ENCODE measurements at places on chromosomes 4 and X.

GRCh38 chr4:5433196-5433595 is 275.2 kb downstream of the EVC2 start:
- no peak for DNase-seq

DNA sequence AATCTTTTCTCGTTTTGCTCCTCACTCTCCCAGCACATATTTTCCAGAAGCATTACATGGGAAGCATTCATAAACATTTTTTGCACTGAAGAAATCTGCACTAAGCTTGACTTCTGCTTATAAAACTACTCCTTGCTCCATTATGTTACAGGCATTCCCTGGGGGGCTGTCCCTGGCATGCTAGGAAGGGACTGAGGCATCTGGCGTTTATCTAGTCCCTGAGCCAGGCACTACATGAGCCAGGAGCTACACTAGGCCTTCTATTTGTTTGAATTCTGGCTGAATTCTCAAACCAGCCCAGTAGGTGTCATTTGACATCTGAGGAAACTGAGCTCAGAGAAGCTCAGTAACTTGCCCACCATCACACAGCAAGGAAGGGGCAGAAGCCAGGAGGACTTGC is 43.3 kb downstream of the NHSL2 start:
- DNase-seq, result no peak

DNA sequence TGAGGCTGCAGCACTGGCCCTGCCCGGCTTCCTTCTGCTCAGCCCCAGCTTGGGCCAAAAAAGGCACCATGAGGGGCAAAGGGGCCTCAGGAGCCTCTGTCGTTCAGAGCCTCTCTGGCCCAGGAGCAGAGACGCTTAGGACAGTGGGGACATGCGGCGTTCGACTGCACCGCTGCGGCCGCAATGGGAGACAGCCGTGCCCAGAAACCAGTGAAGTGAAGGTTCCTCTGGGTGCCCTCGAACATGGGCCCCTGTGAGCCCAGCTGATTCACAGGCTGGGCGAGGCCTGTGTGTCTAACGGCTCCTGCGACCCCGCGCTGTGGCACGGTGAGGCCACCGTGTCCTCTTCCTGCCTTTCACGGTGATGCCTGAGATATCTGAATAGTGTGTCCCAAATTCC is 235.0 kb downstream of the AFAP1 start:
- no peak for DNase-seq

DNA sequence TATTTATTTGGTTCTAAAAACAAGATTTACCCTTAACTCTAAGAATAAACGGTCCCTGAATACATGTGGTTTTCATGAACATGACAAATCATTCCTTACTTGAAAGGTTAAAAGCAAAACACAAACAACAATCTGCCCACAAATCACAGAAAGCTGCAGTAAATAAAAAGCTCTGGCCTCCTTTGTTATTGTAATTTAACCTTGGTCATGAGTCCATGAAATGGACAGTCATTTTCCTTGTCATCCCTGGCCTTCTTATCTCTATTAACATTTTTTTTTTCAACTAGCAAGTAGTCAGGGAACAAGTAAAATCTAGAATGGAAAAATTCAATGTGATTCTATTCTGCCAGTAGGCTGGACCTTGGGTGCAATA is 92.7 kb downstream of the SCD5 start:
- no peak for DNase-seq

DNA sequence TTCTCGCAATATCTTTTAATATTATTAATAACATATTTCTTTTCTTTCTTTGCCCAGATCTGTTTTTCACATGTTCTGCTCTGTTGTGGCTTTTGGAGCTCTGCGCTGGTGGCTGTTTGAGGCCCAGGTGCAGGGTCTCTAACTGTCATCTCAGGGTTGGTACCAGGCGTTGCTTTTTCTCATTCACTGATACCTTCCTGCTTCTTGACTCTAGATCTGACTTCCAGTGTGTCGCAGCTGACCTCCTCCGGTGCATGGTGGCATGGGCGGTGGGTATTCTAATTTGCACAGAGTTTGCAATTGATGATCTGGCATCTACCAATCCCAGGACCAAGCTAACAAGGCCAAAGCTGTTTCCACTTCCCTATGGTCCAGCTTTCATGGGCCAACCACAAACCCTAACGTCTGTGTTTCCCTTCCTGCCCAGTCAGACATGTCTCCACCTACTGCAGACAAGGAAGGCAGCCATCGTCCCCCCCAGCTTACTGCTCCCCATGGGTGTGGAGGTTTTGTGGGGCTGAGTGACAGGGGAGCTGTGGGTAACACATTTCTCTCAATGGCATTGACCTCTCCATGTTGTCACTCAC is 25.2 kb downstream of the LETM1 start:
- DNase-seq, result no peak

DNA sequence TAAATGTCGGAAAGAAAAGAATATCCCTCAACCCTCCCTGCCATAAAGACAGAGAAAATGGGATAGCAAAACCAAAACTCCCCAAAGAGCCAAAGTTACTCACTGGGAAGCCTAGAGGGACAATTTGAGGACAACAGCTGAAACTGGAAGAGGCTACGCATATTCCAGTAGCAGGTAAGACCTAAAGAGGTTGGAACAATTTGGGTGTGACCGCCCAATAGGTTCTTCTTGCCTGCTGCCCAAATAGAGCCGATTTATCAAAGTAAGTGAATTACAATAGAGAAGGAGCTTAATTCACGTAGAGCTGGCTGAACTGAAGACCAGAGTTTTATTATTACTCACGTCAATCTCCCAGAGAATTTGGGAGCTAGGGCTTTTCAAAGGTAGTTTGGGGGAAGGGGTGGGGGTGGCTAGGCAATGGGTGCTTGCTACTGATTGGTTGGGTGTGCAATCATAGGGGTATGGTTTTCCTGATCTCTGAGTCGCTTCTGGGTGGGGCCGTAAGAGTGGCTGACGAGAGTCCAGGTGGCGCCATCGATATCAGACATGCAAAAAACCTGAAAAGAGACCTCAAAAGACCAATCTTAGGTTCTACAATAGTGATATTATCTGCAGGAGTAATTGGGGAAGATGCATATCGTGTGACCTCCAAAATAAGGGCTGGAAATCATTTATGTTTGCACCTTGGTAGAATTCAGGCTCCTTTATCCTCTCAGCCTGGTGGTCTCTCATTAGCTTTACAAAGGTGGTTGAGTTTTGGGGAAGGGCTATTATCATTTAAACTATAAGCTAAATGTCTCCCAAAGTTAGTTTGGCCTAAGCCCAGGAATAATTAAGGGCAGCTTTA is 39.0 kb upstream of the SLC7A3 start:
- DNase-seq, result no peak

DNA sequence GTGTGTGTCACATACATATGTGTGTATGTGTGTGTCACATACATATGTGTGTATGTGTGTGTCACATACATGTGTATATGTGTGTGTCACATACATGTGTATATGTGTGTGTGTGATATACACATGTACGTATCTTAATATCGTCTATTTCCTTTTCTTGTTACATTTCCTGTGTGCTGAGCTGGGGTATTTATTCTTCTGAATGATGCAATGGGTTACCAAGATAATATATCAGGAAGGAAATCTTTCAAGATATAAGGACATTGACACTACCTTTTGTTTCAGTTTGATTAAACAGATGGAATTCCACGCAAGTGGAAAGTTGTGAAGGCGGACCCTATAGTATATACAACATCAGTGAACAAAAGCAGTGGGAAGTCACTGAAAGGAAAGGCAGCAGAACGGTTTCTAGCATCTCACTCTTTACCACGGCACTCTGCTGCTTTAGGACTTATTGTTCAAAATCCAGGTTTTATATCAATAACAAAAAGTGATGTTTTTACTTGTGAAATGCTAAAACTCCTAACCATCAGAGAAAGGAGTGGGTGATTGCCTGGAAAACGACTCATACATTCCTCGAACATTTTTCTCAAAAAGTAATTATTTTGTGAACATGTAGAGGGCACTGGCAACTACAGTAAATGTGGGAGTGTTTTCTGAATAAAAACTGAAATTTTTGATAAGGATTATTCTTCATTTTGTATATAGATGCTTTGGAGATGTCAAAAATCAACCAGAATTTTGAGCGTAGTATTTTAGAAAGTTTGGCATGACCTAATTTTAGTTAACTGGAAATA is 43.1 kb upstream of the IL21 start:
- DNase-seq, result no peak

DNA sequence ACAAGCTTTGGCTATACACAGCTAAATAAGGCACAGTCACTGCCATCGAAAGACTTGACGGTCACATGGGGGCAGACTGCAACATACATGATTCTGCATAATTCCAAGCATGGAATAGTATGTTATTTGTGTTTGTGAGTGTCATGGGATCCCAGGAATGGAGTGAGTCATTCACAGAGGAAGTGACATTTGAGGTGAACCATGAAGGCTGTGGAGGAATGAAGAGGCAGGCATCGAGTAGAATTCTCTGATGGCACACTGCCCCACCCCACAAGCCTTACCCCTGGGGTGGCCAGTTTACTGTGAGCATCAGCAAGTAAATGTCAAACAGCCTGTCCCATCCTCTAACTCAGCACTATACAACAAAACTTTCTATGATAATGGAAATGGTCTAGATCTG is 619.7 kb downstream of the MID1IP1 start:
- no peak for DNase-seq

DNA sequence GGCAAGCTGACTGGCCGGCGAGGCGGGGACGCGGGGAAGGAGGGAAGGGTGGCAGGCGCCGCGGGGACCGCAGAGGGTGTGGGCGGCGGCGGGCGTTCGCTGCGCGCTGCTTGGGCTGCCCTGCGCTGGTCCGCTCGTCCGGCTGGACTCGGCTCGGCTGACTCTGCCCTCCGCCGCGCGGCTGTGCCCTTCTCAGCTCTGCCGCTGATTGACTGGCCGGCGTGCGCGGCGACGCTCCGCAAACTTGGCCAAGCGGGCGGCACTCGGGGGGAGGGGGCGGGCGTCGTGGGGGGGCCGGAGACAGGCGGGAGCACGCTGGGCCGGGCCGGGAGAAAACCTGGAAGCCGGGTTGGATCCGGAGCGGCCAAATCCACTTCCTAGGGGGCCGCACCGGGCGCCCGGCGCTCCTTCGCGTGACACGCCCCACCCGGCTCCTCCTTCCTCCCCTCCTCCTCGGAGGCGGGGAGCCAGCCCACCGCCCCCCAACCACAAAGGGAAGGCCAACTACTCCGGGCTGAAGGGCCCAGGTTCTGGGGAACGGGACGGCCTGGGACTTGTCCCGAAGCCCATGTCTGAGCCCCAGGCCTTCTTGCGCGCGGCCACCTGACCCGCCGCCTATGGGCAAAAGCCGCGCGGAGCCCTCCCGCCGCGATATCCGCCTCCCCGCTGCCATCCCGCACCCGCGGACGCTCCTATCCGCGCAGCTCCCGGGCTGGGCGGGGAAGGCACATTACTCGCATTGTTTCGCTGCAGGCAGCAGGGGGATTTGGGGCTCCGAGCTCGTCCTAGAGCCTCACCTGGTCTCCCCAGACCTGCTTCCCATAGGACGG is at the start of gene GPC4:
GPC4 (minus strand) TSS at position 214 of the 830 bp plus-strand sequence. CDS start 524 bp downstream, outside the sequence.
- no peak for DNase-seq

DNA sequence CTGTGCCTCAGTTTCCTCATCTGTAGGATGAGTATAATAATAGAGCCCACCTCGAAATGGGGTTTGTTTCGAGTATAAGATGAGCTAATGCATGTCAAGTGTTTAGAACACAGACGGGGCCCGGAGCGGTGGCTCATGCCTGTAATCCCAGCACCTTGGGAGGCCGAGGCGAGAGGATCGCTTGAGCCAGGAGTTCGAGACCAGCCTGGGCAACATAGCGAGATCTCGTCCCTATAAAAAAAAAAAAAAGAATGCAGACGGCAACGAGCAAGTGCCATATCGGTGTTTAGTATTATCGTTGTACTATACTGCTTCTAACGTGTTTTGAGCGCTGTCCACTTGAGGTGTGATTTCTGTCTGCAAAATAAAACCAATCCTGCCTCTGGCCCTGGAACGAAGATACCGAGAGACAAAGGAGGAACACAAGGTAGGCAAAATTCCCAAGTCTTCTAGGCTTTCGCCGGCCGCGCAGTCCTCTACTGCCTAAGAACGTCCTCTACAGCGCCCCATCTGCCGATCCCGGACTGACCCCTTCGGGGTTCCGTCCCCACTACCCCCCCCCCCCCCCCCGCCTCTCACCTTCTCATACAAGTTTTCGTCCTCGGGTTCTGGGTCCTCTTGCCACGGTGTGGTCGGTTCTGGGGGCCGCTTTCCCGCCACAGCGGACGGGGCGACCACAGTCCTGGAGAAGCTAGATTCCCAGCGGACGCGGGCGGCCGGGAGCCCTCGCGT is 442 bp downstream of the NDUFB11 start:
- DNase-seq, result no peak

GRCh38 chrX:13190051-13190450 is 129.8 kb downstream of the ATXN3L start:
- DNase-seq, result no peak

GRCh38 chr4:139606579-139607501 is 50.8 kb upstream of the SETD7 start:
- no peak for DNase-seq
